ENCODE measurements at places on chromosomes 5 and 9.

DNA sequence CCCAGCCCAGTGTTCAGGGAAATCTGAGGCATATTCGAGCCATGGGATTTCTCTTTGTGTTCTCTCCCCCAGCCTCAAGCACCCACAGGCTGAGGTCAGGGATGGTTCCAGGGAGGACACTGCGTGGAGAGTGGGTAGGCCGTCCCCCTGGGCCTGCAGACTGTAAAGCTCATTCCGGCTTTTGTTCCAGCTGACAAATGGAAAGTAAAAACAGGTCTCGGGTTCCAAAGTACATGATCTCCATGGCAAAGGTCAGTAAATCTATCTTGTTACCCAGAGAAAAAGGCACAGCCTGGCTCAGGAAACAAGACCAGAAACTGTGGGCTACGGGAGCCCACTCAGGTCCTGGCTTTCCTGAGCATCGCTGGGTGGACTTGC is 116.2 kb downstream of the ROR2 start:
- no peak for DNase-seq

DNA sequence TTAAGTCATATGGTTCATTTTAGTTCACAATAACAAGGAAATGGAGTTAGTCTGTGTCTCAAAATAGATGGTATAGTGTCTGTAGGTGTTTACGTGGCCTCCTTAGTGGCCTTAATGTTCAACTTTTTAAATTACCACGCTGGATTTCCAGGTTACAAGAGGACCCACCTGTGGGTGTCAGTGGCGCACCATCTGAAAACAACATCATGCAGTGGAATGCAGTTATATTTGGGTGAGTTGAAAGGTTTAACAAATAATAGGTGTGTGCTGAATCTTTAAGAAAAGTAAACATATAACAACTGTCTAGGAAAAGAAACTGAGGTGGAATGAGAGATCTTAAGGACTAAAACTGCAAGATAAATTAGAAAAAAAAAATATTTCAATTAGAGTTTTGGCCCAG is 2.9 kb downstream of the UBE2B start:
- no peak for DNase-seq

GRCh38 chr9:93258419-93258817 is 74.5 kb downstream of the WNK2 start:
- DNase-seq, result no peak

DNA sequence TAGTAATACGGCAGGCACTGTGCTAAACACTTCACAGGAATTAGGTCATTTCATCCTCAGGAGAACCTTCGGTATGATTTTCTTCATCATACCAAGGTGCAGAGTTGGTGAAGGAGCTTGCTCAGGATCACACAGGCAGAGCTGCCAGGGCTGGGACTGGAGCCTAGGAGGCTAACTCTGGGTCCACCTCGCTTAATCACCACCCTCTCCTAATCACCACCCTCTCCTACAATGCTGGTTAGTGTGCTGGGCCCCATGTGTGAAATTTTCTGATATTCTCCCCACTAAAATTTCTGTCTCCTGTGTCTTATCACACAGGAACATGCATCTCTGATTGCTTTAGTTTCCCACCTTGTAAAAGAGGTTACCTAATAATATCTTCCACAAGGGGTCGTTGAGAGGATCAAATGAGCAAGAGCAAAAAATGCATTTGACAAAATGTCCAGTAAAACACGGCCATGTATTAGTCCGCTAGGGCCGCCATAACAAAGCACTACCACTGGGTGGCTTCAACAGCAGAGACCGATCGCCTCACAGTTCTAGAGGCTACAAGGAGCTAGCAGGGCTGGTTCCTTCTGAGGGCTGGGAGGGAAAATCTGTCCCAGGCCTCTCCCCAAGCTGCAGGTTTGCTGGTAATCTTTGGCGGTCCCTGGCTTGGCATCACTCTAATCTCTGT is 128.2 kb upstream of the NFIB start:
- no peak for DNase-seq

DNA sequence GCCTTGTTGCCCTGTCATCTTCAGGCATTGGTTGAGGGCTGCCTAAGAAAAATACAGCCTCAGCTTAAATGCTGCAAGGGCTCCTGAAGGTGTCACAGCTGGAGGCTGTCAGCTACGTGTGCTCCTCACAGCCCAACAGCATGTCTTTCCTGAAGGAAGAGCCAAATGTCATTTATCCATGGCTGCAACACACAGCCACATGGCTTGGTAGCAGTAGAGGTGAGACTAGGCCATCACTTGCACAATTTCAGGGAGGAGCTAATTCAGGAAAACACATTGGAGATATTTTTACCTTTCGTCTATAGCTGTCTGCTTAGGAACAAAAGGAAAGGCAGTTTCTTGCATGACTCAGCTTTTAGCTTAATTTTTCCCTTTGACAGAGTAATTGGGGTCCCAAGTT is 260.7 kb downstream of the SYK start:
- DNase-seq, result no peak

GRCh38 chr5:73596705-73597328 is 29.2 kb upstream of the ARHGEF28 start:
- DNase-seq, result no peak

DNA sequence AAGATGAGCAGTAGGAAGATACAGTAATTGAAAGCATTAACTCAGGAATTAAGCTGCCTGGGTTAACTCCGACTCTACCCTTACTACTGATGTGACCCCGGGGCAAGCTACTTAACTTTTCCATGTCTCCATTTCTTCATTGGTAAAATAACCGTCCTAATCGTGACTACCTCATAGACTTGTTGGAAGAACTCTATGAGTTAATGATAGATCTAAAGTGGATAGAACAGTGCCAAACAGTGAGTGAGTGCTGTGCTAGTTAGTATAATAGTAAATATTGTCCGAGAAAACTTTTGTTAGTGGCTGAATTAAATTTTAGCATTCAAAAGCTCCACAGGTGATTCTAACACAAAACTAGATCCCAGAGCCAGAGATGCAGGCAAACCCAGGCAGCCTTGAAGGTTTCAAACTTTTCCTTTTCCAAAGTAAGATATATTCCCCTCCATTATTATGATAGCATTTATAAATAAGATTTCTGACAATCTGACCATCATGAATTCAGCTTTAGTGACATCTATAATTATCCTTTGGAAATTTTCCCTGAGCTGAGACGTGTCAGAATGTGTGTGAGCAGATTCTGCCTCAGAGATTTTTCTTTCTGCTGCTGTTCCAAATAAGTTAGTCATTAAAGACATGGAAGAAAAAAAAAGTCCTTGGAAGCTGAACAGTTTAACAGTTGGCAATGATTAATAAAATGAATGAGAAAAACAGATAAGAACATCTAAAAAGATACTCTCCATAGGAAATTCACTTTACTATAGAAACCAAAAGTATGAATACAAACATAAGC is 369.5 kb downstream of the PRELID2 start:
- no peak for DNase-seq

GRCh38 chr5:76197726-76198125 is 114.5 kb downstream of the SV2C start:
- no peak for DNase-seq

DNA sequence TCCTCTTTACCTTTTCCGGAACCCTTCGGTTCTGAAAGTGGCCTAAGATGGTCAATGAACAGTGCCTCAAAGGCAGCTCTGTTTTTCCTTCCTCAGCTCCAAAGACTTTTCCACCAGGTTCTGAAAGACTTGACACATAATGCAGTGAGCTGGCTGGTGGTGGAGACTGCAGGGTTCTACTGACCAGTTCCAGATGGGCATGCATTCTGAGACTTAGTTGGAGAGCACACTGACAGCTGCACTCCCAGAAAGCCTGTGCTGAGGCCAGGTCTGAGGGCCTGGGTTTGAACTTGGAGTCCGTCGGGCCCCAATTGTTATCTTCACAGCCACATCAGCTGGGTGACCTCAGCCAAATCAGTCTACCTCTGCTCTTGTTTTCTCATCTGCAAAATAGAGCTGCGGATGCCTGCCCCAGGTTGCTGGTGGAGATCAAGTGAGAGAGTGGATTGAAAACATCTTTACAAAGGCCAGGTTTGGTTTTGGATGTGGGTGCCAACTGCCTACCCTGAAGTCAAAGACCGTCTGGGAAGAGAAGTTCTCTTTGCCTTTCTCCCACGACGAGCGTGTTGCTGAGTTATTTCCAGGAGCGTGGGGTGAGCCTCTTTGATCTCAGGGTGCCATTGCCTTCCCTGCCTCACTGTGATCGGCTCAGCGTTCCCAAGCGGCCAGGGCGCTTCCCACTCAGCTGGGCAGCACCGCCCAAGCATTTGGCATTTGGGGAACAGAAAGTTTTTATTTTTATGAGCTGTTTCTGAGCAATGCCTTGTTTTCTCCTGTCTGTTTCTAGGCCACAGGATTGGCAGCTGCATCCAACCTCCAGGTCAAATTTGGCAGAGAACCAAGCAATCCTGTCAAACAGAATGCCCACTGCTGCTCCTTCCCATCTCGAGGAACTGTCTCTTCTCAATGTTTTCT is 54.9 kb downstream of the RAD23B start:
- DNase-seq, result no peak

DNA sequence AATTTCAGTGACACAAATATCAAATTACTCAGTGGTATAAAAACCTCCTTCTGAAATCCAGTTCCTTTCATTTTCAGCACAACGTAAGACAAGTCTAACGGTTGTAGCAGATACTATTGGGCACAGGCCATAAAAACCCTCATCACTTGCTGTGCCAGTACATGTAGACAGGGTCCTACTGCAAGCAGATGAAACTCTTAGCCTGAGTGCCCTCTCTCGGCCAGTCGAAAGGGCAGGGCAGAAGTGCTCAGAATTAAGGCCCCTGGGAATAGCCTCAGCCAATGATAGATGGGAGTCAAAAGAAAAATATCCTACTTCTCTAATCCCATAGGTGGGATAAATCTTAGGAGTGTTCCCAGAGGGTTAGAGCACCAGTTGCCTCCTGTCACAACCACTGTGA is 168.5 kb upstream of the FER start:
- DNase-seq, result no peak
